ENCODE measurements at places on chromosomes 3 and 15.

DNA sequence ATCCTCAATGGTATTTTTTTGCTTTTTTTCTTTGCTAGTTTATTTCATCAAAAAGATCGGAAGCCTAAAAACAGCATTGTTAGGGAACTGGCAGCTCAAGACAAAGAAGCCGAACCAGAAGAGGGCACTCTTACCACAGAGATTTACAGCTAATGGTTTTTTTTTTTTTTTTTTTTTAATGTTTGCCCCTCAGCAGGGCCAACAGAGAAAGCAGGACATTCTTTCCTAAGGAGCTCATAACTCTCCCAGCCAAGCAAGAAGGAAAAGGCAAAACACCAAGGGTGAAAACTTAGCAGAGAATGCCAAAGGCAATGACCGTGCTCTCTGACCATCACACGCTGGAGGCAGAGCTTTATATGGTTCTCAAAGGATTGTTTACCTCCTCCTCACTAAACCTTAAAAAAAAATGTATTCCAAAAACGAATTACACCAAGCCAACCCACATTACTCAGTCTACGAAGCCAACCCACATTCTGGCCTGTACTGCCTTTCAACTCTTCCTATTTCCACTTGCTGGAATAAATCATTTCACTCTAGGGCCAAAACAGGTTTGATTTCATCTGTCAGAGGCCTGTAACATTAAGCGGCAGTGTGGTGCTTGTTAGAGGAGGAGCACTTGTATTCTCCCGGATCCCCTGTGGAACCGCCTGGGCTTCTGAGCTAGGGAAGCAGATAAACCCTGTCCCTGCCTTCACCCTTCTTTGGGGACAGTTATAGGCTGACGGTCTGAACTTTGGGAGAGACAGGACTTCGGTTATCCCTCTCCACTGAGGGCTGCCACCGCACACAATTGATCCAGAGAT is 35.6 kb upstream of the GYG1 start:
- no peak for DNase-seq

GRCh38 chr3:194255252-194256039 is 95.7 kb downstream of the CPN2 start:
- peak; percentile 2 for DNase-seq

GRCh38 chr3:100100425-100100824 is 13.9 kb downstream of the FILIP1L start:
- DNase-seq, result no peak

DNA sequence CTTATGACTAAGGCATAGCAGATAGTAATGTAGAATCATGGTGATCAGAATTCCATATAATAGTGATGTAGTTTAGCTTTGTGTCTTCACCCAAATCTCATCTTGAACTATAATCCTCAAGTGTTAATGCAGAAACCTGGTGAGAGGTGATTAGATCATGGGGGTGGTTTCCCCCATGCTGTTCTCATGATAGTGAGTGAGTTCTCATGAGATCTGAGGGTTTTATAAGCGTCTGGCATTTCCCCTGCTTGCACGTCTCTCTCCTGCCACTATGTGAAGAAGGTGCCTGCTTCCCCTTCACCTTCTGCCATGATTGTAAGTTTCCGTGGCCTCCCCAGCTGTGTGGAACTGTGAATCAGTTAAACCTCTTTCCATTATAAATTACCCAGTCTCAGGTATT is 138.7 kb upstream of the CBLB start:
- no peak for DNase-seq

- DNase-seq, result no peak
Observed at GRCh38 chr15:70514251-70514650, 249.1 kb downstream of the UACA start.

GRCh38 chr3:67450153-67450552 is 204.3 kb downstream of the SUCLG2 start:
- DNase-seq, result no peak

- no peak for DNase-seq
Observed at GRCh38 chr15:63379492-63380150, 2.0 kb downstream of the CA12 start.
